ENCODE measurements at places on chromosomes 4 and X.

GRCh38 chrX:46268412-46268811 lies 276.8 kb downstream of the ZNF674 start:
- H3K36me3 ChIP-seq: no peaks in the 10 kb centered on the region
- H3K27me3 ChIP-seq: no peaks in the 10 kb centered on the region
- peaks cover 3% of the 10 kb centered on the region for H3K4me1 ChIP-seq

- peaks cover 9% of the 10 kb centered on the region for H3K4me1 ChIP-seq
- no peak for DNase-seq
- H3K4me3 ChIP-seq: no peak overlapping the region
- no peaks in the 10 kb centered on the region for H3K27me3 ChIP-seq
- no peaks in the 10 kb centered on the region for H3K36me3 ChIP-seq
Measured at GRCh38 chr4:20037745-20038144, 214.0 kb upstream of the SLIT2 start.

- H3K36me3 ChIP-seq: peaks cover 3% of the 10 kb centered on the region
- DNase-seq: no peak
- H3K4me3 ChIP-seq: no peak overlapping the region
- H3K27me3 ChIP-seq: no peaks in the 10 kb centered on the region
Measured at GRCh38 chr4:38509551-38509950, 154.4 kb upstream of the KLF3 start.

DNA sequence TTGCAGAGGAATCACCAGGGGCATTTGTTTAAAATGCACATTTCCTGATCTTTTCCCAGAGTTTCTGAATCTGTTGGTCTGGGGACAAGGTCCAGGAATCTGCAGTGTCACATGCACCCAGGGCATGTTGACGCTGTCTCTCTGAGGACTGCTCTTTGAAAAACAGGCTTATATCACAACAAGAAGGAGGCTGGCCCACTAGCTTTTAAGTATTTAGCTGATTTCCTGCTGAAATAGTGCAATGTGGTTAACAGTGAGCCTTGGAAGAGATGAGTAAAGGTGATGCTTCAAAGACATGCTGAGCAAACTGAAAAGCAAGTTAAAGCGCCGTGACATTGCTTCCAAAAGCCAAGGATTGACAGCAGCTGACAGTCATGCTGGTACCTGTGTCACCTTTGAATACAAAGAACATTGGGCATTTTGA lies 18.6 kb upstream of the SEPSECS start:
- H3K4me1 ChIP-seq: peaks cover 6% of the 10 kb centered on the region
- no peaks in the 10 kb centered on the region for H3K36me3 ChIP-seq

- H3K27me3 ChIP-seq: peaks cover 8% of the 10 kb centered on the region
- no peak for DNase-seq
- H3K27ac ChIP-seq: no peak overlapping the region
- no peaks in the 10 kb centered on the region for H3K36me3 ChIP-seq
Measured at GRCh38 chrX:120311727-120312063, 434 bp upstream of the TMEM255A start.

DNA sequence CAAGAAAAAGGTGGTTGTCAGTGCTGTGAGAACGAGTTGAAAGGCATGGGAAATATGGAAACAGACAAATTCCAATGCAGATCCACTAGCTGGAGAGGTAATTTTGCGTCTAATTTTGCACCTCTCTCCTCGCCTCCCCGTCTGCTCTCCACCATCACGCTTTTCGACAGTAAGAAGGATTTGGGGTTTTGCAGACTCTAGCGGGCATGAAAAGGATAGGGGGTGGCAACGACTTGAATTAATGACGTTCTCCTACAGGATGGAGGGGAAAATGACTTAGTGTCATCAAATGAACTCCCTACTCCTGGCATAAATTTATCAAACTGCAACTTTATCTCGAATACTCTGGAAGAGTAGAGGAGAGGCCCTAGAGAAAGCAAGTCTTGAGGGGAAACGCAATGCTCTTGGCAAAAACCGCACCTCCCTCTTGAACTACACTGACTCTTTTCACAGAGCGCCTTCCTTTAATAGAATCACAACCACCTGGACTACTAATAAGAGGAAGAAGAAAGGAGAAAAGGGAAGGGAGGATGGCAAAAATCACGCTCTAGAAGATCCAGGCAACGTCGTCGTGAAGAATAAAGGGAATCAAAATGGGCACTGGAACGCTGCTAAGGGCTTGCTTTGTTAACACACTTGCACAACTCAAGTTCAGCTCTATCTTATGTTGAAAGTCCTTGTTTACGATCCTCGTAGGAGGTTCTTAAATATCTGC lies 871 bp upstream of the SLITRK2 start:
- peaks cover 4% of the 10 kb centered on the region for H3K36me3 ChIP-seq
- peaks cover 6% of the 10 kb centered on the region for H3K27me3 ChIP-seq
- H3K27ac ChIP-seq: no peak overlapping the region
- no peak for DNase-seq
- H3K4me1 ChIP-seq: peaks cover 11% of the 10 kb centered on the region

- H3K4me1 ChIP-seq: no peaks in the 10 kb centered on the region
- H3K27ac ChIP-seq: no peak overlapping the region
- no peaks in the 10 kb centered on the region for H3K36me3 ChIP-seq
- no peak overlapping the region for H3K4me3 ChIP-seq
Measured at GRCh38 chr4:6649216-6649615, 8.7 kb downstream of the MRFAP1 start.

DNA sequence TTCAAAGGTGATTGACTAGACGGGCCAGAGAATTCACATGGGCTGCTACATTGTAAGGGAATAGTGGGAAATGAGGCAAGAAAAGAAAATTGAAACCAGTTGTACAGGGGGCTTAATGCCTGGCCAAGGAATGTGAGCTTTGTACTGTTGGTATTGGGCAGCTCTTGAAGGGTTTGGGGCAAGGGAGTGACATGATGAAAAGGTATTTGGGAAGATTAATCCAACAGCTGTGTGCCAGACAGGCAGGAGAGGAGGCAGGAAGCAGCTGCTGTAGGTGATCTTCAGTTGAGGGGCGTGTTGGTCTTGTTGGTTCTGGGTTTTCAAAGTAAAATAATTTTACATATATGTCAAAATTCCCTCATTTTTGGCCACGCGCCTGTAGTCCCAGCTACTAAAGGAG lies 384.5 kb upstream of the TENM3 start:
- H3K4me3 ChIP-seq: no peak overlapping the region
- H3K27ac ChIP-seq: no peak overlapping the region
- DNase-seq: no peak
- H3K27me3 ChIP-seq: peaks cover 2% of the 10 kb centered on the region
- H3K36me3 ChIP-seq: no peaks in the 10 kb centered on the region

GRCh38 chr4:40718586-40718985 lies 31.2 kb upstream of the NSUN7 start:
- peaks cover 5% of the 10 kb centered on the region for H3K4me1 ChIP-seq
- no peaks in the 10 kb centered on the region for H3K36me3 ChIP-seq
- H3K27ac ChIP-seq: no peak overlapping the region
- no peak overlapping the region for H3K4me3 ChIP-seq
- H3K27me3 ChIP-seq: no peaks in the 10 kb centered on the region
- DNase-seq: no peak

GRCh38 chr4:43374216-43374751 lies 481.8 kb downstream of the GRXCR1 start:
- H3K4me1 ChIP-seq: no peaks in the 10 kb centered on the region
- H3K36me3 ChIP-seq: no peaks in the 10 kb centered on the region
- DNase-seq: no peak
- H3K27ac ChIP-seq: no peak overlapping the region
- H3K4me3 ChIP-seq: no peak overlapping the region

DNA sequence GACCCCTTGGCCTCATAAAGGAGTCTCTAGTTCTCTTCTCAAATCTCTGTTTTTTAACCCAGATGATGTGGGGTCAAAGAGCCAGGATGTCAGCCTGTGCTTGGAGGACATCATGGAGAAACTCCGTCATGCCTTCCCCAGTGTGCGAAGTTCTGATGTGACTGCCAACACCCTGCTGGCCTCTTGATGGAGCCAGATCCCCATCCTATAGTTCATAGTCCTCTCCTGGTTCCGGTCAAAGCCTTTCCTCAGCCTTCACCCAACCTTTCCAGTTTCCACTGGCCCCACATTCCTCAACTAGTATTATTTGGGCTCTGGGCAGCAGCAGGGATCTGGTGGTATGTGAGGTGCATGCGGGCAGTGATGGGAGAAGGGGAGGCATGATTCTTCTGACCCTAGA lies 30.7 kb downstream of the TAF7L start:
- H3K36me3 ChIP-seq: no peaks in the 10 kb centered on the region
- no peak overlapping the region for H3K27ac ChIP-seq
- no peak overlapping the region for H3K4me3 ChIP-seq
- H3K27me3 ChIP-seq: peaks cover 4% of the 10 kb centered on the region

- no peaks in the 10 kb centered on the region for H3K4me1 ChIP-seq
- H3K36me3 ChIP-seq: peaks cover 12% of the 10 kb centered on the region
- H3K4me3 ChIP-seq: no peak overlapping the region
- no peak for DNase-seq
- no peak overlapping the region for H3K27ac ChIP-seq
- H3K27me3 ChIP-seq: peaks cover 1% of the 10 kb centered on the region
Measured at GRCh38 chr4:4269331-4269731, 20.6 kb downstream of the LYAR start.

GRCh38 chrX:82362550-82362949 lies 1145.5 kb upstream of the POU3F4 start:
- DNase-seq: no peak
- no peak overlapping the region for H3K4me3 ChIP-seq
- no peaks in the 10 kb centered on the region for H3K27me3 ChIP-seq
- H3K36me3 ChIP-seq: no peaks in the 10 kb centered on the region

GRCh38 chr4:75876218-75876617 lies 26.0 kb downstream of the PPEF2 start:
- no peak overlapping the region for H3K4me3 ChIP-seq
- no peak for DNase-seq
- H3K36me3 ChIP-seq: no peaks in the 10 kb centered on the region
- no peaks in the 10 kb centered on the region for H3K4me1 ChIP-seq
- no peak overlapping the region for H3K27ac ChIP-seq
